ENCODE measurements at places on chromosomes 5 and 9.

- DNase-seq, result no peak
Measured at GRCh38 chr5:36943584-36943983, 67.0 kb downstream of the NIPBL start.

DNA sequence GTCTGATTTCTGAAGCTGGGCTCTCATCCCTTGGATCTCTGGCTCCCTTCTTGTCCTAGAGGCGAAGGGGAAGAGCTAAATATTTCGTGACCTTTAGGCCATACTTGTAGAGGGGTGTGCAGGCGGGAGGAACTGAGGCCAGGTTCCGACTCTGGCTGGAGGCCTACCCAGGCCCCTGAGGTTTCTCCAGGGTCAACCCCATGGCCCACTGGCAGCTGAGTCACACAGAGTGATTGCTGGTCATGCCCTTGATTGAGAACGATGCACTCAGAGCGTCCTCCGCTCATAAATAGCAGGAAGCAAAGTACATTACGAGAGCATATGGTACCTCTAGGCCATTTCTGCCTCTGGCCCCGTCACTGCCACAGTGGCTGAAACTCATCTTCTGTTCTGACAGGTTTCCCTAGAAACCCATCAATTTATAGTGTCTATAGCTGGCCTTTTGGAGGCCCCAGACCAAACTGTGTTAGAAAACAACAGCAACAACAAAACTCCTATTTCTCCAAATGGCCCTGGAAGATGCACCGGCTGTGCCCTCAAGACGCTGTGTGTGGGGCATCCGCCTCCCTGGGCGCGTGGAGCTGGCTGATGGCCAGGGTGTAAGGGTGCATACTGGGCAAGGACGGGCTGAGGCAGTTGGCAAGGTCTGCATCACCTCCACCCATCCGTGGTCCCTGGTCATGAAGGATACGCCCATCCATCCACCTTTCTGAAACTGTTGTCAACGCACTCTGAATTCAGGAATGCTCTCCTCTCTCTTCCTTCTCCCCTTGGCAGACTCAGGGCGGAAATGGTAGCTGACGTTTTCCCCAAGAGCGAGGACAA is 32.9 kb upstream of the FCN1 start:
- DNase-seq, result no peak

DNA sequence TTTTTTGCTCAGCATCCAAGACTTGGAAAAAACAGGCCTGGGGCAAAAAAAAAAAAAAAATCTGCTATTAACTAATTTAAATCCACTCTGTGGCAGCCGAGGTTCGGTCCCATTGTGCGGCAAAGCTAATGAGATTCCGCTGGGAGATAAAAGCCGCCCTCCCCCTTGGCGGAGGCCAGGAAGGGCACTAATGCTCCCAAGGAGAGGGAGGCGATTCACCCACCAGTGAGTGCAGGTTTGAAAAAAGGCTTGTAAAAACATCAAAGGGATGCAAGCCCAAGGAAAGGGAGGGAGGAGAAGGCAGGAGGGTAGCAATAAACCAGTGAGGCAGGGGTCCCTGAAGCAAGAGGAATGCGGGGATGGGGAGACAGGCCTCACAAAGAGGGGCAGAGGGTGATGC is 129.5 kb upstream of the RAPGEF1 start:
- DNase-seq, result no peak

GRCh38 chr9:21294364-21294774 is 10.7 kb downstream of the IFNA5 start:
- DNase-seq, result no peak

GRCh38 chr9:3170819-3171218 is 326.9 kb upstream of the PUM3 start:
- no peak for DNase-seq

- DNase-seq, result peak; percentile 12
Measured at GRCh38 chr9:91949392-91949945, 559 bp downstream of the ROR2 start.

DNA sequence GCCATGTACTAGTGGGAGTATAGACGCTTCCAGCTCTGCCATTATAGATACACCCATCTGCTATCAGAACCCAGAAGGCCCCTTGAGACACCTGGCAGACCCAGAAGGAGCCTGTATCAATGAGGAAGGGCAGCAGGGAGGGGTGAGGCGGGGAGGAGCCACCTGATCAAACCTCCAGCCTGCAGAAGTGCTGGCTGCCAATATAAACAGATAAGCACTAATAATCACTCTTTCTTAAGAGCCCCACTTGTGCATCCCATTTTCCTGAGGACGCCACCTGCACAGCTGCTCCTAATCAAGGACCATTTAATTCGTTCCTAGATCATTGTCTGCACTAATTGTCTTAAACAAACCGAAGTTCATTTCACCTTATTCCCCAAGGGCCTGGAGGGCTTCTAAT is 75.0 kb upstream of the NEK6 start:
- DNase-seq, result peak; percentile 59

GRCh38 chr9:426264-426663 is 211.6 kb downstream of the DOCK8 start:
- no peak for DNase-seq

- no peak for DNase-seq
Measured at GRCh38 chr5:89922161-89922560, 487.4 kb downstream of the CETN3 start.

DNA sequence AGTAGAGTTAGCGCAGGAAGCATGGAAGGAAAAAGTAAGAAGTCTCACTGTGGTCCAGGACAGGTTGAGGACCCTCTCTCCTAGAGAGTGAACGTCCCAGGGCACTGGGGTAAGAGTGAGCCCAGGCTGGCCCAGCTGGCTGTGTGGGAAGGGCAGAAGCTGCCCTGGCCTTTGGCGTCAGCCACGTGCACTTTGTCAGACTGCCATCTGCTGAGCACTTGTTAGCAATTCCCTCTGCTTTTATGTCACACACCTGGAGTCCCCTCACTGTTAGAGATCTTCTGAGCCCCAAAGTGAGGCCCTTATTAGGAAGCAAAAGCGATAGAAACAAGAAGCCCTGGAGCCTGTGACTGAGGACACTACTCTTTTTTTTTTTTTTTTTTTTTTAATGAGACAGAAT is 79.1 kb downstream of the UGCG start:
- DNase-seq, result peak; percentile 25

DNA sequence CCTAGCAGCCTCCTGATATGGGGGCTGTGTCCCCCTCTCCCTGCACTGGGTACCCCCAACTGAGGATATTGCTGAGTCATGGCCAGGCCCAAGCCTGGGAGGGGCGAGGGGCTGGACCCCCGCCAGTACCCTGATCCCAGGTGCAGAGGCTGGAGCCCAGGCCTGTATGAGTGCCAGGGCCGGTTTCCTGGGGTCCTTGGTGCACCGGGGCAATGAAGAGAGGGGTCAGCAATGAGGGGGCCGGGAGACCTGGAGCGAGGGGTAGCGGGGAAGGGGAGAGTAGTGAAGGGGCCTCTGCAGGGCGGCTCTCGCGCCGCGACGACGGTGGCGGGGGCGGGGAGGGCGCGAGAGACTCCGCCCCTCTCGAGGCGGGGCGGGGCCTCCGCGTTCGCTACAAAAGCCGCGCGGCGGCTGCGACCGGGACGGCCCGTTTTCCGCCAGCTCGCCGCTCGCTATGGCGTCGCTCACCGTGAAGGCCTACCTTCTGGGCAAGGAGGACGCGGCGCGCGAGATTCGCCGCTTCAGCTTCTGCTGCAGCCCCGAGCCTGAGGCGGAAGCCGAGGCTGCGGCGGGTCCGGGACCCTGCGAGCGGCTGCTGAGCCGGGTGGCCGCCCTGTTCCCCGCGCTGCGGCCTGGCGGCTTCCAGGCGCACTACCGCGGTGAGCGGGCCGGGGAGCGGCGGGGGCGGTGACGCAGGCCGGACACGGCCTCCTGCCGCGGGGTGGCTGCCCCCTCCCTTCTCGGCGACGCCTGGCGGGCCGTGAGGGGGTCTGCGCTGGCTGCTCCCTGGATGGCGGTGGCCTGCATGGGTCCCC is at the start of gene SQSTM1:
Gene SQSTM1 (plus strand): TSS at position 423 of the 815 bp plus-strand sequence. CDS start 32 bp downstream, at position 455.
- DNase-seq, result peak; percentile 65

DNA sequence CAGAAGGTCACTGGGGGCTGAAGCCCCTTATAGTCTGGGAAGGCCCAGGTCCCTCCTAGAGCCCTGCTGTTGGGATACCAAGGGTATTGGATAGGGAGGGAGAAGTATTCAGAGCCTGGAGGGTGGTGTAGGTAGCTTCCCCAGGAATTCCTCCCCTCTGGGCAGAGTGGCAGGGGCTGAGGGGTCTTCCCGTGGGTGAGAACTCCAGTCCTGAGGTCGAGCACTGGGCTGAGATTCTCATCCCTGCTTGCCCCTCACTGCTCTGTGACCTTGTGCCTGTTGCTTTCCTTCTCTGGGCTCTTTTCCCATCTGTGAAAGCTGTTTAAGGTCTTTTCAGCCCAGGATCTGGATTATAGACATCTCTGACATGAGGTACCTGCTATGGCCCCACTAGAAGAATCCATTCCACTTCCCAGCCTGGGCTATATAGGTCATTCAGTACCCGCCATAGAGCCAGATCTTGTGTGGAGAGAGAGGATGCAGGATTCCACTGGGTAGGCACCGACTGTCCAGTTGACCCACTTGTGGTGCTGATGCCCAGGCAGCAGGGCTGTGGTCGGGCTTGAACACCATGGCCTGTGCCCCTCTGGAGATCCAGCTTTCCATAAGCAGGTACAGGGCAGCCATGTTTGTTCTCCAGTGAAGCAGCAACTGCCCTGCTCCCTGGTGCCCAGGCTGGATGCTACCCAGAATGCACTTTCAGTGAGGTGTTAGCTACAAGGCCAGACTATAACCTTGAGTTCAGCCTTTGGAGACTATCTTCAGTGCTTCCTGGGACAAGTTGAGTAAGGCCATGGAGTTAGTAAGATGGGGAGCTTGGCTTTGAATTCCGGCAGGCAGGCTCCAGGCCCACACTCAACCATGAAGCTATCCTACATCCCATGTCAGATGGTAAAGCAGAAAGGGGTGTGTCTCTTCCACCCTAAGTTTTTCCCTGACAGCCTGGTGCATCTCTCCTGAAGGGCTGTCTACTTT is 60.1 kb downstream of the AMBP start:
- no peak for DNase-seq

GRCh38 chr9:138100711-138101350 is 223.2 kb downstream of the CACNA1B start:
- no peak for DNase-seq

DNA sequence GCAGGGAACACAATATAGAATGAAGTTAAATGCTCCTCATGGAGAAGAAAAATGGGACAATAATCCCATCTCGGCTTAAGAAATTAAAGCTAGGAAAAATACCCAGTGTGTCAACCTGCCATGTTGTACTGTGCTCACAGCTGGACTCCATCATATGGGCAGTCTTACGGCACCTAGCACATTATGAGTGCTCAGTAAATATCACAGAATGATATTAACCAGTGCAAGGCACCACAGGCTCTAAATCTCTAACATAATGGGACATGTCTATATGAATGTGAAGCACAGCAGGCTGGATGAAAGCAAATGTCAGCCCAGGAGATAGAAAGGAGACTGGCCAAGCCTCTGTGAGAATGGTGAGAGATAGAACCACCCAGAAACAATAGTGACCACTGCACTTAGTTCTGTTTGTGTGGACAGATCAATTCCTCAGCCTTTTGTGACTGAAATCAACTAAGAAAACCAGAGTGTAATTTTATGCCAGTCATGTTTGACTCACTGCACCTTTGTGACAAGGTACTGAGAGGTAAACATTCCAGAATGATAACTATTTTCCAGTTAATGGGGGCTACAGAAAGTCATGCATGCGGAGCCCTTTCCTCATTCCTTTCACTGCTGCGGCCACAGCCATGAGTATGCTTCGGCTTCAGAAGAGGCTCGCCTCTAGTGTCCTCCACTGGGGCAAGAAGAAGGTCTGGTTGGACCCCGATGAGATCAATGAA is 140.4 kb upstream of the CDH6 start:
- DNase-seq, result no peak

- no peak for DNase-seq
Measured at GRCh38 chr5:112491257-112491656, 72.2 kb upstream of the EPB41L4A start.
